ENCODE measurements at places on chromosomes 3 and 15.

- DNase-seq, result no peak
These were observed 576.1 kb downstream of the PDCD6IP start for GRCh38 chr3:34374521-34374920.

GRCh38 chr3:15428539-15428938 is 1.1 kb downstream of the EAF1 start:
- no peak for DNase-seq

DNA sequence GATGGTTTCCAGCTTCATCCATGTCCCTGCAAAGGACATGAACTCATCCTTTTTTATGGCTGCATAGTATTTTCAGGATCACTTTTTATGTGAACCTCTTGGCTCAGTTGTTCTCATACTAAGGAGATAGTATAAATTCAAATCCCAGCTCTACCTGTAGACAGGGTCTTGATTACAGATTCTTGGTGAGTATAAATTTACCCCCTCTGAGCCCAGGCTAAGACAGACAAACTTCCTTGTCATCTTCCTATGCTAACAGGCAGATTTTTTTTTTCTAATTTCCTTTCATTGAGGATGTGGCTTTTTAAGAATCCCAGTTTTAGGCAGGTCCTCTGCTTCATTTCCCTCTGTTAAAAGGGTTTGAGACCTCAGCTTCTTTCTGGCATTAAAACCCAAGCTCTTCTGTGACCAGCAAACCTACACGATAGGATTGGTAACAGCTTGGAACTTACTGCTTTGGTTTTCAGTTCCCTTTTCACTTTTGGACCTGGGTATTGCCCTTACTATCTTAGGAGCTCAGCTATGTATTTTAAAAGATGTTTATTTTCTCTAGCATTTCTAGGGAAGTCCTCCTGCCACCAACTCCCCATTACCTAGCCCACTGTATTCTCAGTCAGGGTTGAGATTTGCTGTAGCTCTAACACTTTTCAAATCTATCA is 72.5 kb downstream of the VPS8 start:
- DNase-seq, result no peak

GRCh38 chr15:47721676-47722075 is 4.4 kb downstream of the SEMA6D start:
- no peak for DNase-seq

DNA sequence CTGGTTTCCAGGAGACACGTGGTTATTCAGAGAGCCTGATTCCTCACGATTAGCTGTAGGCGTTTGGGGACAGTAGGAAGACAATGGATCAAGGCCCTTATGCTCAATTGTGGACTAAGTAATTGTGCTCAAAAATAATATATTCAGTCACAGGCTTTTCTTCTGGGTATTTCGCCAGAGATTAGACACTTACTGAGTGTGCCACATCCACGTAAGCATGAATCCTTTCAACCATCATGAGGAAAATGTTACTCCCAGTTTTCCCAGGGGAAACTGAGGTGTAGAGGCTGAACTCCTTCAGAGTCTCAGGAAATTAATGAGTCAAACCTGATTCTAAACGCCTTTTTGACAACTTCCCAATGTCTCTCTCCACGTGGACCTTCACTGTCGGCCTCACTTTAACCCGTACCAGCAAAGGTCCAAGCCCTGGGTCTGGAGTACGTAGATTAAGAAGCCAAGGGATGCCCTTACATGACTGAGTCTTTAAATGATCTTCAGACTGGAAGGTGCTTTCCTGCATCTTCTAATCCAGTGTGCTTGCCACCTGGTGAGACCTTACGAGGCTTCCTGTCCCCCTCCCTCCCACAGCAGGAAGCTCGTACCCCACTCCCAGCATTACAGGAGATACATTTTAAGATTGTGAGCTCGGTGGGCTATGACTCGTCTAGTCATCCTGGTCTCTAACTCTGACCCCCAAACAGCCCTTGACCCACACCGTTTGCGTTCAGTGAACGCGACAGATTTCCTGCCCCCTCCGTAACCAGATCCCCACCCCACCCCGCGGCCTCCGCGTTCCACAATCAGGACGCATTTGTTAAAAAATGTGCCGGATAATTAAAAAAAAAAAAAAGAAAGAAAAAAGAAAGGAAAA is 1.7 kb downstream of the PKM start:
- no peak for DNase-seq

DNA sequence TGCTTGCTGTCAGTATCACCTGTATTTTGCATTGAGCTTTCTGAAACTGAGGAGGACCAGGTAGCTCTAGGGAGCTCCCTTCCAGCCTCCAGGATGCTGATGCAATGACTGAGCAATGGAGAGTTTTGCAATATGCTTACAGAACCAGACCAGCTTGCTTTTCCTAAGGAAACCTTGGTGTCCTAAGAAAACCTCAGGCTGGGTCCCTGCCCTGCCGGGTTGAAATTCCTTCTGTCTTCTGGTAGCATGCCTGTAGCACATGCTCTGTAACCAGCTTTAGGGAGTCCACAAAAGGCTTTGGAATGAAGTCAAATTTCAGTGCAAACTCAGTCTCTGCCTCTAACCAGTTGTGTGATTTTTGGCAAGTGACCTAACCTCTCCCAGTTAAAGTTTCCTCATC is 65.8 kb upstream of the GSK3B start:
- DNase-seq, result no peak

GRCh38 chr15:65939901-65940617 is 70.8 kb downstream of the RAB11A start:
- DNase-seq, result no peak

- no peak for DNase-seq
These were observed 57.8 kb downstream of the MAP3K13 start for GRCh38 chr3:185420762-185421161.

DNA sequence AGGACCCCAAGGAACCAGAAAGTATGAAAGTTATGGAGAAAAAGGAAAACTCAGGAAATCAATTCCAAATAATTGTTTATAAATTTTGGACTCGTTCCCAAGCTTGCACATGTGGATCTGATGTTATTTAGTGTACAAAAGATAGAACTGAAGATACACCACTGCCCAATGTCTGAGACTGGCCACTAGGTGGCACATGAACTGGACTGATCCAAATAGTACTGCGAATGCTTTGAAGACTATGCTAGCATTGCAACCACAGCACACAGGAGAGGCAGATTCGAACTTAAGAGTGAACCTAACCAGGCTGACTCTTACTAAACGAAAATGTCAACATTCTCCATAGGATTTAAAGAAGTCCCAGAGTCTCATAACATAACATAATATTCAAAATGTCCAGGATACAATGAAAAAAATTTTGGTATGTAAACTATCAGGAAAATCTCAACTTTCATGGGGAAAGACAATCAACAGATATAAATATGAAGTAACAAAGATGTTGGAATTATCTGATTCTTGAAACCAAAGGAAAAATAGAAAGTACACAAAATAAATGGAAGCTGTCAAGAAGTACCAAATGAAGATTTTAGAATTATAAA is 596.7 kb downstream of the FGF12 start:
- no peak for DNase-seq

GRCh38 chr3:16798738-16799137 is 86.0 kb upstream of the PLCL2 start:
- DNase-seq, result no peak

- no peak for DNase-seq
These were observed 50.0 kb downstream of the CPA3 start for GRCh38 chr3:148914936-148915690.

DNA sequence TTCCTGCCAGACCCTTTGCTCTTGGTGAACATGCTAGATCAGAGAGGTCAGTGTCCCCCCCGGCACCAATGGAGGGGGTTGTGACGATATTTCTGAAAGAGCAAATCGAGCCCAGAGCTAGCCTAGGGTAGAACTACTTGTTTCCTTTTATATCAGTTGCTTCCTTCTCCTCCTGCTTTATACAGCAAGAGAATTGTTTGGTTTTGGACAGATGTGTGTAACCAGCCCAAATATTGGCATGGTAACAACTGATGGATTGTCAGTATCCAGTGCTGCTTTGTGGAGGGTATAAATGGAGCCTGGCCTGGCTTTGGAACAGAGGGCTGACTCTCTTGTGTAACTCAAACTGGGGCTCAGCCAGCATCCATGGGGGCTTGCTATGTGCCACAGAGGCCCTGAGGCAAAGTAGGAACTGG is 27.2 kb downstream of the SNX1 start:
- no peak for DNase-seq

DNA sequence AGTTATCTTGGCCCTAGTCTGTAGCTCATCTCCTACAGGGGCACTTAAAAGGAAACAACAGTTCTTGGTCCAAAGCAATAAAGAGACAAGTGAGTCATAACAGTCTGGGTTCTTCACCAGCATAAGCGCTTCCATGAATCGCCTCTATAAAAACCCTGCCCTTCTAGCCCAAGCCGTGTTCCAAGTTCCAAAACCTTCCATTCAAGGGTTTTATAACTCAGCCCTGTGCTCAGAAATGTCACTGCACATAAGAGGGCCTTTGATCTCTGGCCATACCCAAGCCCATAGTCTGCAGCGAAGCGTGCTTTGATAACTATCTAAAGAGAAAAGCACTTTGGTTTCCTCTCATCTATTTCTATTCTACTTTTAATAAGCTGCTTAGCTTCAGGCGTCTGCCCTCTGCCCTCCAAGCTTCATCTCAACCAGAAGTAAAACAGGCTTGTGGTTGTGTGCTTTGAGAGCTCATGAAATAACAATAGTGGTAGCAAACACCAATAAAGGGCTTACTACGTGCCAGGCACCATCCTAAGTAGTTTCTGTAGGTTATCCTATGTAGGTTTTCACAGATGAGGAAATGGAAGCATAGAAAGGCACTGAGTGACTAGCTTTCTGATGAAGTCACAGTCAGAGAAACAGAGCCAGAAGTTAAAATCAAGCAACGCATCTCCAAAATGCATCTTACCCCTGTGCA is 64.0 kb upstream of the AKAP13 start:
- DNase-seq, result no peak

- no peak for DNase-seq
These were observed 41.6 kb downstream of the FBXL2 start for GRCh38 chr3:33318710-33319380.

DNA sequence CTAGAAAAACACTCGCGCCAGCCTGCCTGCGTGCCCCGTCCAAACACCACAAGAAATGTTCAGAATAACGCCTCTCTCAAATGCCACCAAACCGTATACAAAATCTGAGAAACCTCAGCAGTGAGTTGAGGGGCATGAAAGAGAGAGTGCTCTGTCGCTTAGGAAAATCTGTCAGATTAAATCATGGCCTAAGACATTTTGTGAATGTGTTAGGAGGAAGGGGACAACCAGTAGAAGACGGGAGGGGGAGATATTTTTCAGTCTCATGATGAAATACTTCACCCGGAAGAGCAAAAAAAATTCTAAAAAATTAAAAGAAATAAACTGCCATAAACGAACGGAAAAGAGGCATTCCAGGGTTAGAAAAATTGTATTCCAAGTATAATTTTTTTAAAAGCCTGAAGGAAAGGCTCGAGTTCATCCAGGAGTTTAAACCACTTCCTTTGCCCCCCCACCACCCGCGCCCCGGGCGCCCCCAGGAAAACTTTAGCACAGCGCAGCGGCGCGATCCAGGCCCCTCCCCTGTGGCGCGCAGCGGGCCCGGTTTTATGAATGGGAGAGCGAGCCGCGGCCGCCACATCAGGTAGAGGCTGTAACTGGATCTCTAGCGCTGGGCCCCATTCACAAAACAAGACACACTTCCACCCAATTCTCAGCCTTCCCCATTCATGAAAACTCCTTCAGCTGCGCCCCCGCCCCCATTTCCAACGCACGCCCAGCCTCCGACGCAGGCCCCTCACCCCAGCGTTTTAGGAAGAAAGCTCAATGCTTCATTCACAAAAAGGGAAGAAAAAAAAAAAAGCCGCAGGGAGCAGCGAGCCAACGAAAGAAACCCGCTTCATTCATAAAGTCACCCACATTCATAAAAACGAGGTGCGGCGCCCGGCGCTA is 1.4 kb downstream of the ETV5 start:
- peak; percentile 28 for DNase-seq

GRCh38 chr3:130256821-130257340 is 88.6 kb upstream of the COL6A5 start:
- no peak for DNase-seq

GRCh38 chr3:23720885-23721284 is 84.9 kb upstream of the UBE2E1 start:
- DNase-seq, result no peak

GRCh38 chr15:73800662-73801345 is 47.7 kb upstream of the INSYN1 start:
- no peak for DNase-seq

DNA sequence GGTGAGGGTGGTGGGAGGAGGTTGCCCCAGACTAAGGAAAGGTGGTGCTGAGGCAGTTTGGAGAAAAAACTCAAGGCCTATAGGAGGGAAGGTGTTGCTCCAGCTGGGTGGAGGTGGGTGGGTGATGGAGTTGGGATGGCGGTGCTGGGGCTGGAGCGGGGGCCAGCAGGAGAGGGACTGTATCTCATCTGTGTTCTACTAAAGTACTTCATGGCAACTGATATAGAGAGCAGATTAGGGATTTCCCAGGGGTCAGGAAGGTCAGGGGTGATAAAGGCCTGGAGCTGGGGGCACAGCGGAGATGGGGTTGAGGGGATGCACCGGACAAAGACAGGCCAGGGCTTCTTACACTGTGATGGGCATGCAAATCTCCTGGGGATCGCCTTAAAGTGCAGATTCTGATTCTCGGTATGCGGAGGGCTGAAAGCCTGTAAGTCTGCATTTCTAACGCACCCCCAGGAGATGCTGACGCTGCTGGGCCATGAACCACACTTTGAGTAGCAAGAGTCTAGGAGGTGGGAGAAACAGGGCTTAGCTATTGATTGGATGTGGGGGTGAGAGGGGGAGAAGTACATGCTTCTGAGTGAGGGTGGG is 4.2 kb downstream of the KLHL40 start:
- no peak for DNase-seq

DNA sequence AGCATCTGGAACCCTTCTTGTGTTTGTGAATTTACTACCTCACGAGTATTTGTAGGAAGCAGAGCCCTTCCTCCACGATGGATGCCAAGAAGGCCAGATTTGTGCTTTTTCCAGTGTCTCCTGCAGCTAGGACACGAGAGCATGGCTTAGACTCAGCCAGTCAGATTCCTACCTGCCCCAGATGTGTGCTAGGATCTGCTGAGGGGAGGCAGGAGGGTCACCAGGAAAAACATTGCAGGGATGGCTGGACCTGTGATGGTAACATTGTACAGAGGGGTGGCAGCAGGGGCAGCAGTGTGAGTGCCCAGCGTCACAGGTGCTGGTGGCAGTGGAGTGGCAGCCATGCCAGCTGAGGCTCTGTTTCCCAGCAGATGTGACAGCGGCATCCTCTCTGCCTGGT is 285.3 kb downstream of the FAM43A start:
- no peak for DNase-seq

GRCh38 chr15:29863438-29863837 is 41.2 kb upstream of the TJP1 start:
- DNase-seq, result no peak

GRCh38 chr3:172582712-172583111 is 59.5 kb upstream of the TNFSF10 start:
- DNase-seq, result no peak

- no peak for DNase-seq
These were observed 43.5 kb downstream of the KY start for GRCh38 chr3:134607054-134608022.

DNA sequence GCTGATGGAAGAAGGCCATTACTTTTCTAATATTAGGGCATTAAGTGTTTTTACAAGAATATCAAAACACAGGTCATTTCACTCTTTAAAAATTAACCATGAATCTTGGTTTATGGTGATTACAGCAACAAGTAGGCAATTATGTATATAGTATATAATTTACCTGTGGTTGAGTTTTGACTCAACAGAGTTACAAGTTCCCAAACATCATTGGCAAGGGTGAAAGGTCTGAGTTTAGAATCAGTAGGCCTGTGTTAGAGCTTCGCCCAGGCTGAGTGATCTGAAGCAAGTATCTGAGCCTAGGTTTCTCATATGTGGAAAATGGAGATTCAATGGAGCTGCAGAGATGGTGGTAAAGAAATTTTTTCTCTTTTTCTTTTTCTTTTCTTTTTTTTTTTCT is 25.1 kb upstream of the LPP start:
- DNase-seq, result no peak
